ENCODE measurements at places on chromosomes 1 and 21.
A peak's percentile ranks its signal among the peaks of the same experiment; 100 is the strongest.

DNA sequence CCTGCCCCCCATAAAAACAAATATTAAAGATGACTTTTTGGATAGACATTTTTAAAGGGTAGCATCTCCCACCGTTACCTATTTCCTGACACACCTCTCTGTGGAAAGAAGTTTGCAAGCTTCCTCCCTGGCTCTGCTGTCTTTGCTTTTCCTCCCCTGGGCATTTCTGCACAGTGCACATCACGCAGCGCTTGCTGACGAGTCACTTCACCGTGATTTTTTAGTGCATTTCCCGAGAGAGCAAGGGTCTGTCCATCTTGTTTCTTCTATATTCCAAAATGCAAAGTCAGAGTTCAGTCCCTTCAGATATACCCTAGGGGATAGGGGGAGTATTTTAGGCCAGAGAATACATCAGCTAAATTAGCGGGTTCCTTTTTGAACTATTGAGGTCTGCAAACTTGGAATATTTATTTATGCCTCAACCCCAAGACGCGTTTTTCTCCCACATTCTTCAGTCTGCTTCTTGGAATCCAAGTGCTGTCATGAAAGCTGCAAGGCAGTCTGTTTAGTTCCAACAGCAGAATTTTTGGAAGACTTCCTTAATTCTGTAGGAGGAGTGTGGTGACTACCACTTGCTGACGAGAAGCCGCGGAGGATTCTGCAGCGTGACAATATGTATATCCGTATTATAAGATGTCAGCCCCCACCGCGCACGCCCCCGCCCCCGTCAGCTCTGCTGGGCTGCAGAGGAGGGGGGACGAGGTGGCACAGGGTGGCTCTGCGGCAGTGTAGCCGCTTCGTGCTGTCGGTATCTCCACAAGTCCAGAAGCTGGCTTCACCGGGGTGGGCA is 22.4 kb downstream of the SMYD2 start:
- DNase-seq = no peak

GRCh38 chr1:178412400-178412770 is 84.4 kb downstream of the CLEC20A start:
- DNase-seq = no peak

DNA sequence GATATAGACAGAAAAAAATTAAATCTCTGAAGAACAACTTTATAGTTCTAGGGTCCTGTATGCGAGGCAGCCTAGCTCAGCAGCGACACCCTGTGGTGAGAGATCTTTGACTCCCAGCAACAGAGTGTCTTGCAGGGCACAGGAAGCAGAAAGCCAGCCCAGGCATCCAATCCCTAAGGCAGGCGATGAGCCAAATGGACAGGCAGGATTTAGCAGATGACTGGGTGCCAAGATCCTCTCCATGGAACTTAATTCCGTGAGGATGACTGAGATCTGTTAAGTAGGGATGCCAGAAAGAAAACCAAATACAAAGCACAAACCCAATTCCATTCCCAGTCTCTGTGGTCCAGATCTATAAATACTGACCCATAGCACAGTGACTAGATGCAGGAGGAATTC is 38.8 kb downstream of the HLCS start:
- DNase-seq = peak; percentile 89

- DNase-seq = no peak
Measured at GRCh38 chr1:224271106-224271505, 58.9 kb downstream of the NVL start.

DNA sequence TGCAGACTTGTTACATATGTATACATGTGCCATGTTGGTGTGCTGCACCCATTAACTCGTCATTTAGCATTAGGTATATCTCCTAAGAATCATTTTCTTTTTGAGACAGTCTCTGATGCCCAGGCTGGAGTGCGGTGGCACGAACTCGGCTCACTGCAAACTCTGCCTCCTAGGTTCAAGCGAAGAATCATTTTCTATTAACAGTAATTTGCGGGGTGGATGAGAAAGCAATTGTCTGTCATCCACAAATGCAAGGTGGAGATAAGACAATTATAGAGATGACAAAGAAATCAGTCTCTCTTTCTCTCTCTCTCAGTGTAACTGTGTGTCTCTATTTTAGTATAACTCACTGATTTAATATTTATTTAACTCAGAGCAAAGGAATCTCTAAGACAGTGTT is 131.0 kb upstream of the KIAA1614 start:
- no peak for DNase-seq

GRCh38 chr1:90826834-90827233 is 109.7 kb upstream of the BARHL2 start:
- DNase-seq = no peak

- DNase-seq = no peak
Measured at GRCh38 chr1:46219551-46220520, 16.7 kb downstream of the LURAP1 start.

DNA sequence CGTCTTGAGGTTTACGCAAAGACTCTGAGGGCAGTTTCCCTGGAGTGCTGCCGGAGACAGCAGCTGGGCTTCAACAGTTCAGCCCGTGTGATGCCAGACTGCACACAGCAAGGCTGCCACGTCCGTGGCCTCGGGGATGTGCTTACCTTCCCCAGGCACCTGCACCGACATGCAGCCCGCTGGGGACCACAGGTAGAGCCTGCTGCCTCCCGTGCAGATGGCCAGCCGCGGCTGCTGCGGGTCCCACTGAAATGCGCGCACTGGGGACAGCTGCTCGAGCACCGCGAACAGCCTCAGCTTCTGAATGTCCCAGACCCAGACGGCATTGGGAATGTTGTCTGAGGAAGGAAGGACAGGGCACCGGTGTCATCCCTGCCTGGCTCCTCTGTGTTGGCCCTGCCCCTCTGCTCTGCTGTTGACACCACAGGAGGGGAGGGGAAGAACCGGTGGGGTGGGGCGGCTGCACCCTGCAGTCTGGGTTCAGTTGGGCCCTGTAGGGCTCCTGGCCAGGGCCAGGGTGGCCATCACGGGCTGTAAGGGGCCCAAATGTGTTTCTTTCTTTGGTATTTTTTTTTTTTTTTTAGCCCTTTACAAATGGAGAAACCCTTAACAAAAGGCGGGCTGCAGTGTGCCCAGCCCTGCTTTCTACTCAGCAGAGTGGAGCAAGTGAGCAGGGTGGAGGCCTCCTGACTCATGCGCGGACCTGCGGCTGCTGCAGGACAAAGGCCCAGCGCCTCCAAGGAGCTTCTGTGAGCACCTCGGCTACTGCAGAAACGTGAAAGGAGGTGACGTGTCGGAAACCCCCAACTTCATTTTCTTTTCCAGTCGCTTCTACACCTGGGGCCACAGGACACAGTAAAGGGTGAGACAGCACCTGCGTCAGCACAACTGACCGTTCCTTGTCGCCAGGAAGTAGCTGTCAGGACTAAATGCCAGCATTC is 6.8 kb downstream of the TPRG1L start:
- DNase-seq = no peak

GRCh38 chr1:199907361-199907760 is 120.1 kb upstream of the NR5A2 start:
- no peak for DNase-seq

DNA sequence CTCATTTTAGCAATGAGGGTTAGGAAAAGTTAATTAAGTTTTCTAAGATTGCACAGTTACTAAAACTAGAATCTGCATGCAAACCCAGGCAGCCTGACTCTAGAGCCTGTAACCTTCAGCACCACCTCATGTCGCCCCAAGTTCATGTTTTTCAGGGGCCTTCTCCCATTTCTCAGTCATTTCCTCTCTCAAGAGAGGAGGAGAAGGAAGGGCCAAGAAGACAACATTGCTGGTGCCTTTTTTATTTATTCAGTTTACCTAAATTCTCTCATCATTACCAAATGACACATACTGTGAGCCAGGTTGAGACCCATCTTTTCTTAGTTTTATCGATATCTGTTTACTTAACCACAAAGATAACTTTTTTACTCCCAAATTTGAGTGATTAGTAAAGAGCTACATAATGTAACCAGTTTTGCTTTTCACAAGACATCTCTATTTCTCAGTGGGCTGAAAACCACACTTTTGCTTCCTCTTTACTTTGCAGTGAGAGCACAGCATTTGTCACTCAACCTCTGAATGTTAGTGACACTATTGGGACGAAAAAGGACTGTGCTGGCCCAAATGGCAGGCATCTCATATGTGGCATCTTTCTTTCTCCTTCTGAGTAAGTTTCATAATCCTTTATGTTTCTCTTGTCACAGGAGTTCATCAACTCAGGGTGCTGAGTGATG is at the start of gene CD101:
CD101 (plus strand) TSS at position 507 of the 674 bp plus-strand sequence; CDS start at position 565, 58 bp downstream.
- no peak for DNase-seq

DNA sequence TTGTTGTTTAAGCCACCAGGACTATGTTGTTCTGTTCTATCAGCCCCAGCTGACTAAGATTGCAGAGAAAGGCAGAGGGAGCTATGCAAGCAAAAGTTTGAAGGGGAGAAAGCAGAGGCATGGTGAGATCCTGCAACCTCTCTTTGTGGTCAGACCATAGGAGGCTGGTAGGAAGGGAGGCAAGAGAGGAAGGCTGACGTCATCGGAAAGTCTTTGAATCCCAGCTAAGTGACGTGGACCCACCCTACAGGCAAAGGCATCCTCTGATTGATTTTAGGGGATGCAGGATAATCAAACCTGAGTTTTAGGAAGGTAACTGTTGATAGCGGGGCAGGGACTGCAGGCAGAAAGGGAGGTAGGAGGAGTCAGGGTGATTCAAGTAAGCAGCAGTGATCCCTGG is 23.3 kb upstream of the TNNI1 start:
- no peak for DNase-seq

DNA sequence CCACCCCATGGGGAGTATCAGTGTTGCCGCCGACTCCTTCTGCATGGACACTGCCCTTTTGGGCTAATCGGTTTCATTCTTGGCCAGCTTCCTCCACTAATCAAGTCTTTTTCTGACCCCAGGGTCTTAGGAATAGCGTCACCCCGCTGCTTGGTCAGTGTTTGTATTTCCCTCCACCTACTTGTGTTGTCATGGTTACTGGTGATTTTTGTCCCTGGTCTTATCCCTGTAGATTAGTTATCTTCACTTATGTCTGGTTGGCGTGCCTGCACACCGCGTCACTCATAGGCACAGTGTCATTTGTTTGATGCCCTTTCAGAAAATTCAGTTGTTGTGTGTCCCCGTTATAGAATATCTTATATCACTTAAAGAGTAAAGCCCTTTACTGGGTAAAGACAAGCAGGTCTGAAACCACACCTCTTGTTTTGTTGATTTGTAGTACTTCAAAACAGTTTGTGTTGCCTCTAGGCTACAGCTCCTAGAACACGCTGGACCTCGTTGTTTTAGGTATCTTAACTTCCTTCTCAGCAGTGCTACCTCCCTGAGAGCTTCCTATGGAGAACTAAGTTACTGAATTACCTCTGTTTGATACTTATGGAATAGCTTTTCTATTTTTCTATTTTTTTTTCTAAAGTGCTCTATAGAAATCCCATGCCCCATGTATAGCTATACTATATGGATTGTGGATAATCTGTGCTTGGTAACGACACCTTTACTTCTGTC is 868 bp downstream of the PPP1R12B start:
- DNase-seq = peak; percentile 50

- no peak for DNase-seq
Measured at GRCh38 chr1:165686971-165687433, 11.4 kb downstream of the ALDH9A1 start.

GRCh38 chr1:46342677-46343350 is 2.2 kb downstream of the NSUN4 start:
- no peak for DNase-seq

- no peak for DNase-seq
Measured at GRCh38 chr1:246782120-246782900, 58.1 kb downstream of the SCCPDH start.

GRCh38 chr21:31176080-31176551 is 137.8 kb upstream of the KRTAP19-8 start:
- no peak for DNase-seq

DNA sequence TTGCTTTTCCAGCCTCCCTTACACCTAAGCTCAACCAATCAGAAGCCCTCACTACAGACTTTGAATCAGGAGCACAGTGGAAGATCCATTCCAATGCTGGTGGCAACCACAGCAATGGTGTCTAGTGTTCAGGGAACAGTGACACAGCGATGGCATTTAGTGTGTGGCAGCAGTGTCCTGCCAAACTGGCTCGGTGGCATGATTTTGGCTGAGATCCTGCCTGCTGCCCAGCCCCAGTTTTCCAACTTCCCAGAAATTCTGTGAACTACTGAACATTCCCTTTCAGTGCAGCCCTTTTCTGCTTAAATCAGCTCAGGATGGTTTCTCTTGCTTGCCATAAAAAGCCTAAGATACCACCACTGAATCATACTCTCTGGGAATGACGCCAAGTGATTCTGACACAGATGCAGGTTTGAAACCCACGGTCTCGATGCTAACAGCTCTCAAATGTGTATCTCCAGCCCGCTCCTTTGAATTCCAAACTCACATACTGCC is 8.8 kb downstream of the ASAP3 start:
- no peak for DNase-seq

- no peak for DNase-seq
Measured at GRCh38 chr1:239843541-239843940, 248.1 kb upstream of the FMN2 start.

GRCh38 chr1:20497506-20497905 is 10.4 kb downstream of the MUL1 start:
- DNase-seq = no peak

GRCh38 chr1:121452484-121452883 is 267.7 kb downstream of the SRGAP2C start:
- DNase-seq = no peak

DNA sequence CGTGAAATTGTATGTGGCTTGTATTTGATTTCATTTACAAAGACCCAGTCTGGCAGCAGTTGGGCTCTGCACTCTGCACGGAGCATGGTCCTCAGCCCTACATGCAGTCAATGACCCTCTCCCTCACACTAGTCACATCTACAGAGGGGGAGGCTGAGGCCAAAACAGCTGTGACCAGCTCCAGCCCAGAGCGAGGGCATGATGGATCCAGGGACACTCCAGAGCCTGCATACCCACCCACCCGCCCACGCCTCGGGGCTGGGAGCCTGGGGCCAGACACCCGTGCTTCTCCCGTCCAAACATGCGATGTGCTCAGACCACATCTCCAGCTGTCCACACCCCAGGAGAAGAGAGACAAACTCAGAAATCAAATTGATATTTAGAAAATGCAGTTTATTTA is 14.0 kb upstream of the PRDM16 start:
- DNase-seq = no peak

- DNase-seq = peak; percentile 75
Measured at GRCh38 chr1:225464851-225465792, 37.3 kb upstream of the LBR start.

- DNase-seq = peak; percentile 71
Measured at GRCh38 chr1:181089676-181090544, 1.4 kb downstream of the IER5 start.

DNA sequence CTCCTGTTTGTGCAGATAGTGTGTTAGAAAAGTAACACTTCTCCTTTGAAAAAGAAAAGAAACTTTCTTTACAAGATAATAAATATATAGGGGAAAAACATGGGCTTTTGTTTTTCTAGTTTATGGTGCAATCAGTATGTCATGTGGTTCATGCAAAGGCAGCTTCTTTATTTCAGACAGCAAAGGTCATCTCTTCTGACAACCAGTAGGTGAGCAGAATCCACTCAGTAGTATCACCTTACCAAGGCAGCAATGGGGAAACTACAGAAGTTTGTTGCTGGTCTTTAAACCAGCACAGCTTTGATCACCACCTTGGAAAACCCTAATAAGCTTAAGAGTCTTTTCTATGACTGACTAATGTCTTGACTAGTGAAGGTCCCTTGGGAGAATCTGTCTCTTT is 13.0 kb upstream of the SAMSN1 start:
- DNase-seq = no peak

- DNase-seq = no peak
Measured at GRCh38 chr1:200866521-200866920, 6.3 kb upstream of the GPR25 start.

All from GM23338 (cell line).